ENCODE measurements at places on chromosomes 16 and 17.

GRCh38 chr16:14564323-14564722 is 65.7 kb downstream of the PARN start:
- DNase-seq: no peak

GRCh38 chr17:60803059-60803458 is 125.4 kb downstream of the BCAS3 start:
- no peak for DNase-seq

DNA sequence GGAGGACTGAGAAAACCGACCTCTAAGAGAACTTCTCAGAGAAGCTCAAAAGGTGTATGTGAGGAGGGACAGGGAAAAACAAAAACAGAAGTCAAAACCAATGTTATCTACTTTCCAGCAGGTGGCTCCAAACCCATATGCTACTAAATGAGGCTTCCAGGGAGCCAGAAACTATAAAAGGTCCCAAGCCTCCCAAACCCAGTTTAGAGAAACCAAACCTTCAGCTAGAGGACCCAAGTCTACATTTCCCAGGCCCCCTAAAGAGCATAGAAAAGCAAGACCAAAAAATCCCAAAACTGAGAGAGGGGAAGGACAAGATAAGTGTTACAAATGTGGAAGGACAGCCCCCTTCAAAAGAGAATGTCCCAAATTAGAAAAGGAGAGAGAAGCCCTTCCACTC is 3.7 kb downstream of the HPR start:
- peak; percentile 23 for DNase-seq

DNA sequence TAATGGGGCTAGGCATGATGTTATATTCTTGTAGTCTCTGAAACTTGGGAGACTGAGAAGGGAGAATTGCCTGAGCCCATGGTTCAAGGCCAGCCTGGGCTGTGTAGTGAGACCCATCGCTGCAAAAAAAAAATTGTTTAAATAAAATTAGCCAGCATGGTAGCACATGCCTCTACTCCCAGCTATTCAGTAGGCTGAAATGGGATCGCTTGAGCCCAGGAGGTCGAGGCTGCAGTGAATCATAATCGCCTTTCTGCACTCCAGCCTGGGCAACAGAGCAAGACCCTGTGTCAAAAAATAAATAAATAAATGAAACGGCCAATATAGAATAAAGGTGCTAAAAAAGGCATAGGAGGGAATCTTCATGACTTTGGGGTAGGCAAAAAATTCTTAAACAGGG is 13.9 kb upstream of the SLX4 start:
- no peak for DNase-seq

Measured in activated CD4-positive, alpha-beta T cell treated with anti-CD3 and anti-CD28 coated beads, Interleukin-10, Interleukin-2, amounts not matched to agents 100 ng/mL and 50 ng/mL, durations not matched to agents 16 hours and 8 hours (primary cell).